ENCODE measurements at places on chromosomes 12 and 14.

GRCh38 chr12:63103494-63104131 is 47.4 kb downstream of the AVPR1A start:
- DNase-seq = peak; percentile 46

DNA sequence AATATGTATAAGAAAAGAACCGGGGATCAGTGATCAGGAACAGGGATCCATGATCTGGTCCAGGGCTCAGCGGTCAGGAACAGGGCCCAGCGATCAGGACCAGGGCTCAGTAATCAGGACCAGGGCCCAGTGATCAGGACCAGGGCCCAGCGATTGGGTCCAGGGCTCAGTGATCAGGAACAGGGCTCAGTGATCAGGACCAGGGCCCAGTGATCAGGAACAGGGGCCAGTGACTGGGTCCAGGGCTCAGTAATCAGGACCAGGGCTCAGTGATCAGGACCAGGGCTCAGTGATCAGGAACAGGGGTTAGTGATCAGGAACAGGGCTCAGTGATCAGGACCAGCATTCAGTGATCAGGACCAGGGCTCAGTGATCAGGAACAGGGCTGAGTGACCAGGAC is 56.3 kb downstream of the TMEM121 start:
- DNase-seq = peak; percentile 8

GRCh38 chr12:50351120-50352043 is 45.0 kb downstream of the FAM186A start:
- DNase-seq = no peak

DNA sequence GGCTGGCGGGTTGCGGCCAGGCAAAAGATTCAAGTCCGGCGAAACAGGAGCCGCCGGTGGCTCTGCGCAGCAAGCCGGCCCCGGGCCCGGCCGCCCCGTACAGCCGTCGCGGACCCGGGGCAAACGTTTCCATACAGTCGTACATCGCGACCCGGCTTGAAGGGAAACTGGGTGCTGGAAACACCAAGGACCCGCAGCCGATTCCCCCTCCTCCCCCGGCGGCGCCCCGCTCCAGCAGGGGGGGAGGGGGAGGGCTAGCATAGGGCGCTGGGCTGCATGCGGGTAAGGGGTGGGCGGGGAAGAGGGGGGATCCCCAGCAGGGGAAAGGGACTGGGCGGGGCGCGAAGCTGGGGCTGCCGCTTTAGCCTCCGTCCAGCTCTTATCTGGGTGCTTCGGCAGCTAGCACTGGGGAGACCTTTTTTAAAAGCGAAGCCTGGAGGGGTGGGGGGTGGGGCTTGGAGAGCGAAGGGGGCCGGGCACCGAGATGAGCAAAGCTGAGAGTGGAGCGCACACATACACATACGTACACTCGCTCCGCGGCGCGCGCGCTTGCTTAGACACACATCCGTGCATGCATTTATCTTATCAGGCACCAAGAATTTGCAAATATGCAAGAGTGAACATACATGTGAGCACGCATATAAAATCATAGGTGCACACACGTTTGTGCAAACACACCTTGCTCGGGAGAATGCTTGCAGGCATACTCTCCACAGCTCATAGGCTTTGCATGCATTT is 11.9 kb downstream of the RARG start:
- peak; percentile 77 for DNase-seq

- no peak for DNase-seq
Observed at GRCh38 chr12:61956545-61956944, 303.7 kb upstream of the USP15 start.

- peak; percentile 16 for DNase-seq
Observed at GRCh38 chr12:80299976-80300375, 144.1 kb upstream of the PTPRQ start.

- DNase-seq = peak; percentile 51
Observed at GRCh38 chr12:53047221-53048032, 2.4 kb upstream of the TNS2 start.

DNA sequence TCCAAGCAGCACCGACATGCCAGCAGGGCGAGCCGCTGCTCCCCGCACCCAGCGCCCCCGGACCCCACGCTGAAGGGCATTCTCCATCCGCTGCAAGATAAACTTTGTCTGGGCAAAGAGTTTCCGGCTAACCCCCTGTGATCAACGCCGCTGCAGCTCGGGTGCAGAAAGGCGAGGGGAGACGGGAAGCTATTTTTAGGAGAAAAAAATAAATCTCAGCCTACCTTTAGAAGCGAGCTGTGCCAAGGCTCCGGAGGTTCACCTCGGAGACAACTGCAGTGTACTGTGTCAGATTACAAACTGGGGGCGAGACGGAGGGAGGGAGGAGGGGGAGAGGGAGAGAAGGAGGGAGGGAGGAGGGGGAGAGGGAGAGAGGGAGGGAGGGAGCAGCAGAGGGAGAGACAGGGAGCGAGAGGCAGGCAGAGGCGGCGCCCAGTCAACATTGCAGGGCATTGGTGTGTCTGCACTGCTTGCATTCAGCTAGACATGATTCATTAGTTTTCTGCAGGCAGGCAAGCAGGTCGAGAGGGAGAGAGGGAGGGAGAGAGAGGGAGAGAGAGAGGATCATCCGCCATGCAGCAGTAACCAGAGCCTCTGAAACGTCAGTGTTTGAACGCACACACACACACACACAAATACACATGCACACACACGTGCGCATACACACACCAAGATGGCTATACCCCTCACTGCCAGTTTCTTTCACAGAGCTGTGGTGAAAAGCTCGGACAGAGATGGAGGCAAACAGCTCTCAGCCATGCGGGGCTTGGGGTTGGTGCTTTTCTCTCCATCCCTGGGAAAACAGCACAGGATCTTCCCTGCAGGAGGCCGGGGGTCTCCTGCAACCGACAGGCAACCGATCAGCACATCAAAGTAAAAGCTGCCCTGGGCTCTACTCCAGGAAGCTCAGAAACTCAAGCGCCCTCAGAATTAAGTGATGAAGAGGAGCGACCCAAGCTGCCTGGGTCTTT is at the start of gene RIMBP2:
TSS of gene RIMBP2 (minus strand) at position 302 of the 971 bp plus-strand sequence. CDS start 237,286 bp downstream, outside the sequence.
- DNase-seq = peak; percentile 73

- DNase-seq = no peak
Observed at GRCh38 chr12:79769189-79769859, 78.6 kb upstream of the PAWR start.

DNA sequence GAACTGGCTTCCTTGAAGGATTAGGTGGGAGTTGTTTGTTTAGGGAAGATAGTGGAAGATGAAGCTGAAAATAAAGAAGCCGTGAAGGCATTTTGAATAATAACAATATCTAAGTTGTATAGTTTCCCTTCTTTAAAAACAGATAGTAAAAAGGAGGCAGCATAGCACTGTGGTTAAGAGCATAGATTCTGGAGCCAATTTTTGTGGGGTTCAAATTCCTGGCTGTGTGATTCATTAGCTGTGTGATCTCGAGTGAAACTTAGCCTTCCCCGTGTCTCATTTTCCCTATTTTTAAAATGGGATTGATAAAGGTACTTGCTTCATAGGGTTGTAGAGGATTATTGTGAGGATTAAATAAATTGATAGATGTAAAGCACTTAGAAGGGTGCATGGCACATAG is 104.5 kb downstream of the MYRFL start:
- DNase-seq = no peak

GRCh38 chr14:76446921-76447320 is 71.0 kb downstream of the ESRRB start:
- DNase-seq = no peak
